ENCODE measurements at places on chromosomes 5 and 9.

- no peak for DNase-seq
These were observed 105.6 kb upstream of the IL12B start for GRCh38 chr5:159435855-159436254.

- no peak for DNase-seq
These were observed 53.2 kb downstream of the MSX2 start for GRCh38 chr5:174777583-174777982.

DNA sequence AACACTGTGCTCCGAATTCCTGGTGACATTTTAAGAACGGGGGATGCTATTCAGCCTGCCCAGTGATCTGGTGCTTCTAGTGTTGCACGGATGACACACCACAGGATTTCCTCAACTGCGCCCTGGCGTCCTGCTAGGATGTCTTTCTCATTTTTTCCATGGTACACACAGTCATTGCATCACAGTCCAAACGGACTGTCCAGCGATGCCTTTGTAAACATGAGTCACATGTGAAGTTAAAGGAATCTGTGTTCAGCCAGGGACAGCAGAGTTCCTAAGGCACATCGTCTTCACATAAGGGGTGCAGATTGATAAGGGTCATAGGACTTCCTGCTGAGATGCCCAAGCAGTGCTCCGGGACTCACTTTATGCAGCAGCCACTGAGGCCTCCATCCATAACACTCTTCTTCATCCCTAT, 9.3 kb upstream of the PTPN3 start:
- DNase-seq = peak; percentile 42

DNA sequence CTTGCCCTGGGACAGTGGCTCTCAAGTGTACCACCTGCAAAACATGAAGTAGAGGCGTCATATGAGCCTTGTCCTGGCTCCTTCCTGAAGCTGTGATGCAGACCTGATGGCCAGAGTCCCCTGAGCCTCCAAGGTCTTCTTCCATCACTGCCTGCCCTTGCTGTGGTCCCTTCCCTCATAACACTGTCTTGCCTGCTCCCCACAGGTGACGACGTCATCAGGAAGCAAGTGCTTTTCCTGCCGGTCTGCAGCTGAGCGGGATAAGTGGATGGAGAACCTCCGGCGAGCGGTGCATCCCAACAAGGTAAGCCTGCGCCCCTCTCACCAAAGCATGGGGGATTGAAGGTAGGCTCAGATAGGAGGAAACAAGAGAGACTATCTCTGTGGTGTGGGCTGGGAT, 107.3 kb downstream of the DAB2IP start:
- no peak for DNase-seq

- DNase-seq = no peak
These were observed 58.5 kb upstream of the TJP2 start for GRCh38 chr9:69115621-69116020.

GRCh38 chr5:172820046-172820767, 13.8 kb upstream of the ERGIC1 start:
- no peak for DNase-seq

- no peak for DNase-seq
These were observed 48.6 kb downstream of the UBE2QL1 start for GRCh38 chr5:6497262-6497661.

GRCh38 chr5:142644640-142645361, 41.1 kb downstream of the FGF1 start:
- peak; percentile 91 for DNase-seq
